ENCODE measurements at places on chromosomes 3 and 15. TPM values are rescaled to one million over a fixed set of nuclear protein-coding genes. Genes with fewer than 3 reads are reported as not detected.
A peak's percentile ranks its signal among the peaks of the same experiment; 100 is the strongest.

GRCh38 chr3:36060950-36061349 is 319.4 kb upstream of the STAC start:
- H3K27ac ChIP-seq: no peak overlapping the region
- peak; percentile 20 for DNase-seq
- H3K4me3 ChIP-seq: no peak overlapping the region
- no peaks in the 10 kb centered on the region for H3K4me1 ChIP-seq
- no peaks in the 10 kb centered on the region for H3K27me3 ChIP-seq
- no peaks in the 10 kb centered on the region for H3K36me3 ChIP-seq

DNA sequence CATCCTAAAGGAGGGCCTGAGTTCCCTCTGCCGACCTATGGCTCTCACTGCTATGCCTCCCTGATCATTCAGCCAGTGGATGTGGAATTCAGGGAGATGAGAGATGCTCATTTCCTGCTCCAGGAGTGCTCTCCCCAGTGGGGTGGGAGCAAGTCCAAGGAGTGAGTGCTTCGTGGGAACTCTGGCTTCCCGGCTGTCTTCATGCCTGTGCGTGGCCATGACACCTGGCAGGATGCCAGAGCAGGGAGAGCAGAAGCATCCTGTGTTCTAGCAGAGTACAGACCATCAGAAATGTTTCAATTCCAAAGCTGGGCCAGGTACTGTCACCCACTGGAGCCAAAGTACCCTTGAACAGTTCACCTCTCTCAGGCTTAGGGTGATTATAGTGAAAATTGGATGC is 45.1 kb downstream of the APH1B start:
- DNase-seq: no peak
- no peak overlapping the region for H3K27ac ChIP-seq
- H3K4me3 ChIP-seq: no peak overlapping the region
- H3K27me3 ChIP-seq: no peaks in the 10 kb centered on the region

- H3K36me3 ChIP-seq: no peaks in the 10 kb centered on the region
- no peak overlapping the region for H3K27ac ChIP-seq
- H3K4me3 ChIP-seq: no peak overlapping the region
- H3K4me1 ChIP-seq: no peaks in the 10 kb centered on the region
- no peaks in the 10 kb centered on the region for H3K27me3 ChIP-seq
These were observed 30.6 kb downstream of the SLC49A4 start for GRCh38 chr3:122825460-122825859.

- H3K4me1 ChIP-seq: no peaks in the 10 kb centered on the region
- peak; percentile 28 for DNase-seq
- no peaks in the 10 kb centered on the region for H3K27me3 ChIP-seq
- no peak overlapping the region for H3K4me3 ChIP-seq
These were observed 107.7 kb upstream of the SPRED1 start for GRCh38 chr15:38144921-38145320.

- H3K36me3 ChIP-seq: no peaks in the 10 kb centered on the region
- H3K27ac ChIP-seq: no peak overlapping the region
- no peaks in the 10 kb centered on the region for H3K4me1 ChIP-seq
- H3K4me3 ChIP-seq: no peak overlapping the region
- no peak for DNase-seq
These were observed 84.5 kb upstream of the PLXND1 start for GRCh38 chr3:129690963-129691362.

GRCh38 chr15:91393186-91393585 is 293.1 kb downstream of the SV2B start:
- no peaks in the 10 kb centered on the region for H3K36me3 ChIP-seq
- H3K4me3 ChIP-seq: no peak overlapping the region
- no peaks in the 10 kb centered on the region for H3K27me3 ChIP-seq
- no peak for DNase-seq
- no peaks in the 10 kb centered on the region for H3K4me1 ChIP-seq

- no peaks in the 10 kb centered on the region for H3K36me3 ChIP-seq
- no peaks in the 10 kb centered on the region for H3K27me3 ChIP-seq
- H3K4me1 ChIP-seq: no peaks in the 10 kb centered on the region
- H3K27ac ChIP-seq: no peak overlapping the region
- no peak overlapping the region for H3K4me3 ChIP-seq
These were observed 312.1 kb upstream of the TGFBR2 start for GRCh38 chr3:30294241-30294667.

- DNase-seq: no peak
- no peaks in the 10 kb centered on the region for H3K36me3 ChIP-seq
- H3K27me3 ChIP-seq: no peaks in the 10 kb centered on the region
- H3K4me1 ChIP-seq: no peaks in the 10 kb centered on the region
- no peak overlapping the region for H3K27ac ChIP-seq
These were observed 472.2 kb downstream of the MCTP2 start for GRCh38 chr15:94703596-94703995.

GRCh38 chr3:71703797-71704196 is 21.4 kb downstream of the EIF4E3 start:
- no peak overlapping the region for H3K27ac ChIP-seq
- no peaks in the 10 kb centered on the region for H3K36me3 ChIP-seq

GRCh38 chr3:23743141-23743784 is 62.5 kb upstream of the UBE2E1 start:
- no peak overlapping the region for H3K27ac ChIP-seq
- no peaks in the 10 kb centered on the region for H3K27me3 ChIP-seq
- H3K4me1 ChIP-seq: no peaks in the 10 kb centered on the region
- DNase-seq: no peak

GRCh38 chr15:57156210-57156884 is 220.0 kb upstream of the CGNL1 start:
- no peak overlapping the region for H3K27ac ChIP-seq
- H3K4me3 ChIP-seq: no peak overlapping the region
- DNase-seq: peak; percentile 32
- no peaks in the 10 kb centered on the region for H3K27me3 ChIP-seq
- H3K36me3 ChIP-seq: no peaks in the 10 kb centered on the region

GRCh38 chr3:138467931-138468330 is 33.5 kb downstream of the ESYT3 start:
- H3K36me3 ChIP-seq: no peaks in the 10 kb centered on the region
- DNase-seq: no peak
- H3K27ac ChIP-seq: no peak overlapping the region
- no peaks in the 10 kb centered on the region for H3K4me1 ChIP-seq

DNA sequence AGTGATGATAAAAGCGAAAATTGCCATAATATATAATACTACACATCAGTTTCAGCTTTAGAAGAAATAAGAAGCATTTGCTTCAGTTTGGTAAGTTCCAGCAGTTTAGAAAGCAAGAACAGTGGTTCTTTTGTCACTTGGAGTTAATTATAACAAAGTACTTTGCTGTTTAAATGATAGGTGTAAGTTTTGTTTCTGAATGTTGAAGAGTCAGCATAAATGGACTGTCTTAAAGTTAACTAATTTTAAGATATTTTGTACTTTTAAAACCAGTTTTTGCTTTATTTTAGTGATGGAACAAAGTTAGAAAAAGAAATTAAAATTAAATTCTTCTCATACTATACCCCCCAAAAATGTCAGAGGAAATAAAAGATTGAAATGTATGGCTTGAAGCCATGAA is 24.6 kb downstream of the CHCHD6 start:
- no peak for DNase-seq
- no peak overlapping the region for H3K27ac ChIP-seq
- no peak overlapping the region for H3K4me3 ChIP-seq
- H3K27me3 ChIP-seq: no peaks in the 10 kb centered on the region
- no peaks in the 10 kb centered on the region for H3K4me1 ChIP-seq

- H3K4me3 ChIP-seq: no peak overlapping the region
- H3K4me1 ChIP-seq: no peaks in the 10 kb centered on the region
- H3K27me3 ChIP-seq: no peaks in the 10 kb centered on the region
- H3K27ac ChIP-seq: no peak overlapping the region
- peak; percentile 56 for DNase-seq
These were observed 462.2 kb downstream of the ZPLD1 start for GRCh38 chr3:102896851-102897621.

- H3K27ac ChIP-seq: peak overlapping the region; percentile 13
- H3K27me3 ChIP-seq: no peaks in the 10 kb centered on the region
- H3K36me3 ChIP-seq: no peaks in the 10 kb centered on the region
- DNase-seq: peak; percentile 20
- H3K4me1 ChIP-seq: no peaks in the 10 kb centered on the region
These were observed 16.0 kb downstream of the PIGB start for GRCh38 chr15:55334997-55335396.

DNA sequence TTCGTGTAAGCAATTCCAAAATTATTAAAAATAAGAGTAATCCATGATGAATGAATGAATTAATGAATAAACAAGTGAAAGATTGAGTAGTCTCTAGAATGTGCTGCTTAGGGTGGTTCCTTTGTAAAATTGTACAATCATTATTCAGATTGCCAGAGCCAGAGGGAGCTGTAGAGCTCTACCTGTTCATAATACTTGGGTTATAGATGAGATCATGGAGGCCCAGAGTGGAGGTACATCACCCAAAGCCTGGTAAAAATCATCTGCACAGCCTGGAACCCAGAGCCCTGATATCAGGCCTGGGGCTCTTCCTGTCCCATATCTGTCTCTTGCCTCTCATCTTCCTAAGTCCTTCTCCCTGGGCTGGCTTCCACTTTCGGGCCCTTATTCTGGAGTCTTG is 297.2 kb downstream of the RPLP1 start:
- no peak for DNase-seq
- H3K4me1 ChIP-seq: no peaks in the 10 kb centered on the region
- no peaks in the 10 kb centered on the region for H3K36me3 ChIP-seq
- H3K27me3 ChIP-seq: no peaks in the 10 kb centered on the region
- no peak overlapping the region for H3K27ac ChIP-seq

- H3K27me3 ChIP-seq: no peaks in the 10 kb centered on the region
- DNase-seq: no peak
- no peak overlapping the region for H3K4me3 ChIP-seq
- no peaks in the 10 kb centered on the region for H3K36me3 ChIP-seq
These were observed 145.3 kb upstream of the PRR23C start for GRCh38 chr3:139189943-139190342.

DNA sequence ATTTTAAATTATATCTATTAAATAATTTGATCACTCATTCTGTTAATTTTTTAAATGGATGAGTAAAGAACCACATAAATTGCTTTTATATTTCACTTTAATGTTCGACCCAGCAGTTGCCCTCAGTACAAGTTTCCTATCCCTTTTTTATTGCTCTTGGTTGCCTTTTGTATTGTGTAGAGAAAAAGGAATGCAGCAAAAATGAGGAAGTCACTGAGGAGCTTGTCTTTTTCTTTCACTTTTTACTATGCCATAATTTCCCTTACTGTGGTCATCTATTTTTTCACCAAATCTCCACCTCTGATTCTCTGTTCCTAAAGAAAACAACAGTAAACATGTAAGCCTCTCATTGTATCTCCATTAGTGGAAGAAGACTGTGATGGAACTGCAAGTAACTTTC is 122.7 kb downstream of the B3GALNT1 start:
- no peaks in the 10 kb centered on the region for H3K4me1 ChIP-seq
- H3K27me3 ChIP-seq: no peaks in the 10 kb centered on the region
- no peak for DNase-seq
- no peak overlapping the region for H3K27ac ChIP-seq
- no peak overlapping the region for H3K4me3 ChIP-seq

DNA sequence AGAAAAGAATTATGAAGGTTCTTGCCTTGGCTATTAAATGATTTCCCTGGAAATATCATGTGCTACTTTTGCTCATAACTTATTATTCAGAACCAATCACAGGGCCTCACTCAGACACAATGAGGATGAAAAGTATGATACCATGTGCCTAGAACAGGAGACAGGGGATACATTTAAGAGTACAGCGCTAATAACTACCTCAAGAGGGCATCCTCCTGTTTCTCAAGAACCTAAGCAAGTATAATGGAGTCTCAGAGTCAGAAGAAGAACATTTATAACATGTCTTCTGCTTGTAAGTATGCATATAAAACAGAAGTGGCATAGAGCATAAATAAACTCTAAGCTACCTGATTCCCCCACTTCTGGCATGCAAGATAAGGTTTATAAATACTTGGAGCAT is 125.4 kb upstream of the MME start:
- no peaks in the 10 kb centered on the region for H3K4me1 ChIP-seq
- H3K27ac ChIP-seq: no peak overlapping the region
- no peak overlapping the region for H3K4me3 ChIP-seq
- H3K27me3 ChIP-seq: no peaks in the 10 kb centered on the region

DNA sequence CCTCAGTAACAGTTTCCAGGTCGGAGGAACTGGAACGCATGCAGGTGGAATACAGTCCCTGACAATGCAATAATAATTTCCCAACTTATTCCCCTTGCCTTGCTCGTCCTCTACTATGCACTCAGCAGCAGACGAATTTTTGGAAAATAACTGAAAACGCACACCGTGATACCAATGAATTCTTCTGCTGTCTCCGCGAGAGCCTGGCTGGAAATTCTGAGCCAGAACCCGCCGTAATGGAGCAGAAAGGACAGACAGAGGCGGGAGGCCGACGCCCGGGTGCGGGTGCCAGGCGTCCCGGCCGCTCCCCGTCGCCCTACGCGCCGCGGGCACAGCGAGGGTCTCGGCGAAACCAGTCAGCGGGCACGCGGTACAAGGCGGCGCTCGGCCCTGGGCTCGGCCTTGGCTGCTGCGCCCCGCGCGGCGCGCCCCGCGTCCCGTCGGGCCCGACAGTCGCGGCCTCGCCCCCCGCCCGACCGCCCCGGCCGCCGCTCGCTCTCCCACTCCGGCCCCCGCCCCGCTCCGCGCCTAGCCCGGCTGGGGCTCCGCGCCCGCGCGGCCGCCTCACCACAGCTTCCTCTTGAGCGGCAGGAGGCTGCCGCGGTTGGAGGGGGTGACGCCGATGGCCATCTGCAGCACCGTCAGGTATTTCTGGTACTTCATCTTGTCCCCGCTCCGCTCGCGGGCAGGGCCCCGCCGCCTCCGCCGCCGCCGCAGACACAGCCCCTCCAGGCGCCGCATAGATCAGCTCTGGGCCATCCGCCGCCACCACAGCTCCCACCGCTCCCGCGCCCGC is 114.5 kb upstream of the GOLGA8J start:
- H3K27ac ChIP-seq: no peak overlapping the region
- H3K27me3 ChIP-seq: peaks cover 21% of the 10 kb centered on the region
- H3K4me3 ChIP-seq: peak overlapping the region; percentile 50
- DNase-seq: peak; percentile 31

GRCh38 chr3:130661140-130661891 is 85.3 kb downstream of the PIK3R4 start:
- peak; percentile 35 for DNase-seq
- H3K27ac ChIP-seq: no peak overlapping the region
- H3K36me3 ChIP-seq: no peaks in the 10 kb centered on the region
- no peaks in the 10 kb centered on the region for H3K4me1 ChIP-seq
- no peak overlapping the region for H3K4me3 ChIP-seq
- H3K27me3 ChIP-seq: no peaks in the 10 kb centered on the region

GRCh38 chr3:39255503-39256325 is 24.1 kb downstream of the CX3CR1 start:
- H3K27me3 ChIP-seq: no peaks in the 10 kb centered on the region
- H3K4me3 ChIP-seq: no peak overlapping the region
- no peaks in the 10 kb centered on the region for H3K36me3 ChIP-seq
- DNase-seq: no peak

- DNase-seq: no peak
- H3K27ac ChIP-seq: no peak overlapping the region
- H3K4me3 ChIP-seq: no peak overlapping the region
- no peaks in the 10 kb centered on the region for H3K4me1 ChIP-seq
- H3K36me3 ChIP-seq: no peaks in the 10 kb centered on the region
These were observed 34.7 kb upstream of the RSL24D1 start for GRCh38 chr15:55231455-55231854.

The RARRES1 gene
- 93.3 TPM for total RNA-seq

The HAPLN3 gene
- 2.8 TPM for total RNA-seq

The IL5RA gene
- total RNA-seq: not detected

The MORC1 gene
- not detected for total RNA-seq

The C3orf70 gene
- 0.33 TPM for total RNA-seq

The FBXW12 gene
- not detected for total RNA-seq

The GOLGA8T gene
- total RNA-seq: 0.26 TPM

The GABRA5 gene
- not detected for total RNA-seq

The GOLGA8H gene
- under 0.01 TPM for total RNA-seq

The POLR2M gene
- total RNA-seq: 595 TPM

The SIDT1 gene
- not detected for total RNA-seq

The OXTR gene
- total RNA-seq: 3.6 TPM
